ENCODE measurements at places on chromosomes 12 and 14.

GRCh38 chr14:37241198-37241597 lies 43.5 kb downstream of the MIPOL1 start:
- DNase-seq = no peak

- DNase-seq = no peak
These were observed 61.8 kb downstream of the PHLDA1 start for GRCh38 chr12:75969768-75970167.

GRCh38 chr12:116838365-116838764 lies 42.9 kb downstream of the HRK start:
- DNase-seq = no peak

GRCh38 chr14:58812050-58812910 lies 174.5 kb downstream of the DACT1 start:
- DNase-seq = no peak

GRCh38 chr14:64795211-64795610 lies 84.5 kb downstream of the SPTB start:
- DNase-seq = no peak

DNA sequence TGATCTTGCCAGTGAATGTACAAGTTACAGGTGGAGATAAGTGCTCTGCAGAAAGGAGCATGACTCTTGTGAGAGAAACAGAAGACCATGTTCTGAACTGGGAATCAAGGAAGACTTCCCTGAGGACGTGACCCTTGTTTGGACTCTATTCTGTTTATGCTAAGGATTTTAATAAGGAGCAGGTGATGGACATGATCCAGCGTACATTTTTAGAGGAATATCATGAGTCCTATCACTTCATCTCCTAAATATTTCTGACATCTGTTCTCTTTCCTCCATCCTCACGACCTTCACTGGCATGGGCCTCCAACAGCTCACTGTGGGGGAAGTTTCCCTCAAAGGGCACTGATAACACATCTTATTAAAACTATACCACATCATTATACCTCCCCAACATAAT lies 7.9 kb upstream of the SLC38A1 start:
- DNase-seq = no peak

DNA sequence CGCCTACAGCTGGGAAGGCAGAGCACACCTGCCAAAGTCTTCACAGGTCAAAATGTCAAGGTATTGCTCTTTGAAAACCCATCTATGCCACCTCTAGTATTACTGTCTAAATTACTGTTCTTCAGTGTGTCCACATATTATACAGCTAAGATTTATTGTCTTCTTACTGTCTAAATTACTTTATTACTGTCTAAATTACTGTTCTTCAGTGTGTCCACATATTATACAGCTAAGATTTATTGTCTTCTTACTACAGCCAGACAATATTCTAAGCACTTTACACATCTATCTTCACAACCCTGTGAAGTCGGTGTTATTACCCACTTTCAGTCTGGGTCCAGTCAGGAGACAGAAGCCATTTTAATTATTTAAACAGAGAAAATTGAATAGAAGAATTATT lies 173.9 kb downstream of the MYRFL start:
- DNase-seq = no peak

GRCh38 chr14:19947413-19948090 lies 16.8 kb downstream of the OR4K1 start:
- no peak for DNase-seq

GRCh38 chr14:52840877-52841276 lies 49.5 kb upstream of the GNPNAT1 start:
- no peak for DNase-seq

DNA sequence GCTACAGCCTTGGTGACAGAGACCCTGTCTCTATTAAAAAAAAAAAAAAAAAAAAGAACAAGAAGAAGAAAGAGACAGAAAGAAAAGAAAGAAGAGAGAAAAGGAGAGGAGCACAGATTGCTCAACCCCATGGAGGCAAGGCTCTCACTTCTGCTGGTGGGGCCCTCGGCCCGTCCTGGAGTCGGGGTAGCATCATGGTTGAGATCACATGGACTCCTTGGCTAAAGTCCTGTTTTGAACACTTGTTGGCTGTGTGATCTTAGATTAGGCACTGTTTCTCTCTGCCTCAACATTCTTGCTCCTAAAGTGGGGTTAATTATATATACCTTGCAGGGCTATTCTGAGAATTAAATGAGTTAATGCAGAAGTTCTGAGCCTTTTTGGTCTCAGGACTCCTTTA lies 207.7 kb downstream of the CACNA1C start:
- DNase-seq = no peak

DNA sequence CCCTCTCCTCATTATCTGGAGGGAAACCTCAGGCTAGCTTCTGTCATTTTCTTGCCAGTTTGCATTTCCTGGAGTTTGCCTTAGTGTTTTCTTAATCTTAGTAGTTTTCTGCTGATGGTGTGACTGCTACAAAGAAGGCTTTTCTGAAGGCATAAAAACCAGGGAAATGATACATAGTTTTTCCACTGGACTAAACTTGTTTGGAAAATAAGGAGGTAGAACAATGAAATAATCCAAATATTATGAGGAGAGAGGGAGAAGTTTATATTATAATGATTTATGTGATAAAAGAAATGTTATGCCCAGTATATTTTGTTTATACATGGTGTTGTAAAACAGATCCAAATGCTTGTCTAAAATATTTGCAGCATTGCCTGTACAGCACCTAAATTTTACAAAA lies 22.2 kb downstream of the DAAM1 start:
- DNase-seq = no peak

- no peak for DNase-seq
These were observed 65.5 kb upstream of the BDKRB2 start for GRCh38 chr14:96139169-96139568.

DNA sequence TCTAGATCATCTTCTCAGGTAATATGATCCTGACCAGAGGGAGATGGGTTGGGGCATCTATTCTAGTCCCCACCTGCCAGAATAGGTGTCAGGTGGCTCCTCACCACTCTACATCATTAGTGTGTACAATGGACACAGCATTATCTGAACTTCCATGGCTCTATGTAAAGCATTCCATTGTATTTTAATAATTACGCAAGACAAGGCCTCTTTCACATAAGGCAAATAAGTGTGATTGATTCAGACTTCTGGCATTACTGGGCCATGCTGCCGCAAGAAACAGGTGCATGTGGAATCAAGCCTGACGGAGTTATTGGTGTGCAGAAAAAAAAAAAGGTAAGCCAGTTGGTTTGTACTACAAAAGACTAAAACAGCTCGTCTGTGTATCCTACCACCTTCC lies 3.1 kb upstream of the DDHD1 start:
- no peak for DNase-seq

- no peak for DNase-seq
These were observed 662 bp upstream of the BATF start for GRCh38 chr14:75521415-75522199.

GRCh38 chr12:13060581-13060980 lies 16.4 kb downstream of the FAM234B start:
- no peak for DNase-seq

- DNase-seq = no peak
These were observed 304.4 kb downstream of the DUSP6 start for GRCh38 chr12:89047856-89048418.

GRCh38 chr12:26422839-26423398 lies 227.5 kb downstream of the SSPN start:
- DNase-seq = no peak

- DNase-seq = peak; percentile 79
These were observed 988 bp upstream of the TMEM263 start for GRCh38 chr12:106954462-106955376.

- no peak for DNase-seq
These were observed 118.5 kb upstream of the NPAS3 start for GRCh38 chr14:32820181-32820580.

GRCh38 chr12:32499048-32499447 lies 99.7 kb downstream of the FGD4 start:
- DNase-seq = no peak

DNA sequence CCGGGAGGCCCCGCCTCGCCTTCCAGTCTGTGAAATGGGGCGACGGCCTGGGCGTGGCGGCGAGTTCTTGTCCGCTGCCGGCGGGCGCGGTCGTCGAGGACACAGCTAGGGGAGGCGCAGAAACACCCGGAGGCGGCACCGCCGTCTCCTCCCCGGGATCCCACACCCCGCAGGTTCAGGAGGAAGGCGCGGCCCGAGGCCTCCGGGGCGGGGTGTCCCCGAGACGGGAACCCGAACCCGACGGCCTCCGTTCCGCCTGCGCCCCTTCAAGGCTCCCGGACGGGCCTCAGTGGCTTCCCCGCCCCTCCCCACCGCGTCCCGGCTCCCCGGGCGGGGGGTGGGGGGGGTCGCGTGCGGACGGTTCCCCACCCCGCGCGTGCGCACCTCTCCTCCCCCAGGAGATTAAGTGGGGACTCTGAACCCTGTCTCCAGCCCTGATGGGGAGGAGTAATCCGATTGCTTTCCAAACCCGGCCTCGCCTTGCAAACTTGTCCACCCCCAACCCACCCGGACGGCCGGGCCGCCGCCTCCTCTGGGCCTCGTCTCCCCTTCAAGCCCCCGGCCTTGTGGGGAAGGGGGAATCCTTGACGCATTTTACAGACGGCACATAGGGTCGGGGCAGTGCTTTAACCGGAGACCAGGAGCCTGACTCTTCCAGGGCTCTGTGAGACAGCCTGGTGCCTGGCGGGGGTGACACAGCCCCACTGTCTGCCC lies 35.3 kb upstream of the ANKRD9 start:
- DNase-seq = no peak

DNA sequence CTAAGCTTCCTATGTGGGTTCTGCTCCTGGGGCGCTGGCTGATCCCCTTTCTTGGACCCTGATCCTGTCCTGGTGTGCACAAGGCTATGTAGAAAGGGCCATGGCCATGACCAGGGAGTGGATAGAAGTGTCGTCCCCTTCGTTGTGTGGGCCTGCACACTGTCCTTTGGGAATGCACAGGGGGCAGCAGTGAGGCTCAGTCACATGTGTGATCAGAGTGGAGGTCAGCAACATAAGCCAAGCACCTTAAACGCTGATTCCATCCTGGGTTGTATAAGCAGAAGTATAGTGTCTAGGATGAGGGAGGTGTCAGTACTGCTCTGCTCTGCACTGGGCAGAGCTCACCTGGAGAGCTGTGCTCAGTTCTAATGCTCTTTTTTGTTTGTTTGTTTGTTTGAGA lies 48.4 kb downstream of the ESRRB start:
- no peak for DNase-seq

- no peak for DNase-seq
These were observed 83.2 kb downstream of the MYRFL start for GRCh38 chr12:69908203-69908602.

DNA sequence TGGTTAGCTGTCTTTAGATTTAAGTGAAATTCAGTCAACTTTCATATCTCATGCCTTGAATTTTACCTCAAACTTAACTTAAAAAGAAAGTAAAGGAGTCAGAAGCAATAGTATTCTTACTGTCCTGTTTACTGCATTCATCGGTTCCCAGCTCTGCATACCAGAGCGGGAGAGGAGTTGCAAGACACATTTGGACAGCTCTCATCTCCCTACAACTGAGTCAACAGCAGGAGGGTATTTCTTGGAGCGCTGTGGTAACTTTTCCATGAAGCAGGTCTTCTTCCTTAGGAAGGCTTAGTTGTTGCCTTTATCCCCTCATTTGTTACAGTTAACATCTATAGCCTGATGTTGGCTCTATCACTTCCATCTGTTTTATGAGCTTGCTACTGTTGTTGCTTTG lies 65.1 kb downstream of the TRMT5 start:
- DNase-seq = no peak

DNA sequence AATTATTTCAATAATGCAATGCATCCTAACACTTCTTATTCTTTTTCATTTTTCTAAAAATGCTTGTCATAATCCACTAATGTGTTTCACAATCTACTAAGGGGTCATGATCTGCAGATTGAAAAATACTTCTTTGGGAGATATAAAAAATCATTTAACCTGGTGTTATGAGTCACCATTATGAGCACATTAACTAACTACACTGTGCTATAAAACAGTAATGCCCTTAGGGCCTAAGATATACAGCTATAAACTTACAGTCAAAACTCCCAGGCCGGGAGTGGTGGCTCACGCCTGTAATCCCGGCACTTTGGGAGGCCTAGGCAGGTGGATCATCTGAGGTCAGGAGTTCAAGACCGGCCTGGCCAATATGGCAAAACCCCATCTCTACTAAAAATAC lies 14.2 kb downstream of the ATXN2 start:
- DNase-seq = no peak

GRCh38 chr14:99524804-99525698 lies 43.8 kb downstream of the CCNK start:
- DNase-seq = no peak

- DNase-seq = no peak
These were observed 209.7 kb downstream of the SYNE2 start for GRCh38 chr14:64062381-64063115.

GRCh38 chr12:88453323-88453722 lies 126.9 kb downstream of the KITLG start:
- no peak for DNase-seq

DNA sequence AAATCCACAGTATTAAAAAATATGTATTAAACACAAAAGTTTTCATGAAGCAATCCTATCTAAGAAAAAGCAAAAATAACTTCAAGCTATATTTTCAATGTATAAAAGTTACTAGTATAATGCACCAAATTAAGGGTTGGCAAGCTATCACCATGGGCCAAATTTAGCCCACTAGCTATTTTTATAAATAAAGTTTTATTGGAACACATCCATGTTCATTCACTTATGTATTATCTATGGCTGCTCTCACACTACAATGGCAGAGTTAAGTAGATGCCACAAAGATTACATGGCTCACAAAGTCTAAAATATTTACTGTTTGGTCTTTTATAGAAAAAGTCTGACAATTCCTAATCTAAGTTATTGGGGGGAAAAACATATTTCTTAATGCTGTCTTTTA lies 17.6 kb downstream of the KLHL28 start:
- no peak for DNase-seq

- no peak for DNase-seq
These were observed 571 bp downstream of the ZNF891 start for GRCh38 chr12:133129368-133130037.

GRCh38 chr12:50620109-50620977 lies 115.6 kb downstream of the DIP2B start:
- no peak for DNase-seq

DNA sequence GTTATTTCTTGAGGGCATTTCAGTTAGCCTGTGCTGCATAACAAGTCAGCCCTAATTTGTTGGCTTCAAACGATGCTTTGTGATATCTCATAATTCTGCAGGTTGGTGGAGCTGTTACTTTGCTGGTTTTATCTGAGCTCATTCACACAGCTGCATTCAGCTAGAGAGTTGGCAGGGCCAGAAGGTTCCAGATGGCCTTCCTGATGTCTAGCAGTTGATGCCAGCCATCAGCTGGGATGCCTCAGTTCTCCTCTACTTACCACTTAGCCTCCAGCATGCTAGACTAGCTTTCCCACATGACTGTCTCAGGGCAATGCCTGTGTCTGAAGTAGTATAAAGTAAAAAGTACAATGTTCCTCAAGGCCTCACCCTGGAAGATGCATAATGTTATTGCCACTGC lies 130.6 kb downstream of the SLC35F4 start:
- no peak for DNase-seq

GRCh38 chr12:22272335-22273151 lies 62.0 kb downstream of the ST8SIA1 start:
- no peak for DNase-seq

- no peak for DNase-seq
These were observed 100.0 kb downstream of the DUSP6 start for GRCh38 chr12:89252284-89252683.
